T-cell (primary cell): ENCODE measurements at places on chromosomes 2 and 18.

DNA sequence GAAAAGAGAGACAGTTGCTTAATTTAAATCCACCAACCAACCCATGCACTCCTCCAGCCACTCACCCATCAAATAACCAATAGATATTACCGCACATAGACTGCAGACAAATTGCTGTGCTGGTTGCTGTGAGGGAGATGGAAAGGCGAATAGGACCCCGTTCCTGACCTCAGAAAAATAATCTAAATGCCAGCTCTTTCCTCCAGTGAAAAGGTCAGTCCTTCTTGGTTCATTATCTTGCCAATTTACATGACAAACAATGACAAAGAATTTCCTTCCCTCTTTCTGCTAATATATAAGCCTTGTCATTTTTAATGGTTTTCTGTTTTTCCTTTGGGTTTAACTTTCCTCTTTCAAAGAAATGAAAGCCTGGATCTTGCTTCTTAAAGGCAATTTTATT is 61.6 kb downstream of the MEP1B start:
- DNase-seq = no peak

- no peak for DNase-seq
Observed at GRCh38 chr2:177667626-177668025, 275.1 kb downstream of the AGPS start.

DNA sequence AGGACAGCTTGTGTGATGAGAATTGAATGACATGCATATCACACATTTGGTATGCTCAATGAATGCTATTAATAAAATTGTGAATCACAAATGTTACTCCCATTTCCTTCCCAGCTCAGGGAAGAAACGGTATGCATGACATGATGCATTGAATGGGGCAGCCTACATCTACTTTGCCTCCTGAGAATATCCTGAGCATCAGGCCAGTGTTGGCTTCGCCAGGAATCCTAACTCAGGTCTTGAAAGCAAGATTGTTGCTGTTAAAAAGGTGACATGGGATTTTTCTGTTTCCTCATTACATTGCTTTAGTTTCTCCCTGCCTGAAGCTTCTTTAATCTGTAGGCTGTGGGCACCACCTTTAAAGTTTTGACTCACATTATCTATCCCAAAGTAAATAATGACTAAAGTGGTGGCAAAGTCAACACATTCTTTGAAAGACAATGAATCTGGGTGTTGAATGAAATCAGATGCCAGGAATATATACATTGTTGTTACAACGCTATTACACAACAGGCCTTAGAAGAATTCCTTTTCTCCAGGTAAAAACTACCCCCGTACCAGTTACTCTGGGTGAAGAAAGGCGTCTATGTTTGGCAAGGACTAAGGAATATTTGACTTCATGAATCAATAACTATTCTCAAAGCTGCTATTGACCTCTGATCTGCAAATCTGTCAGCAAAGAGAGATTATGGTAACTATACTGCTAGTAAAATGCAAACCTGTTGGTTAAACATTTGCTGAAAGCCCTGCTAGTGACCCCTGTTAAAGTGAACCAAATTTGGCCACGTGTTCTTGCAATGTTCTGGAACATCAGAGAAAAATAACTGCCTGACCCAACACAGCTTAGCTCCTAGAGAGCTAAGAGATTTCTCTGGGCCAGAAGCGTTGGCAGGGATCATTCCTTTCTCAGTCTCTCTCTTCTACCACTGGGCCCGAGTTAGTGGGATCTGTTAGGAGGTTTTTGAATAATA is 30.5 kb upstream of the NEDD4L start:
- no peak for DNase-seq

GRCh38 chr2:10320933-10321332 is 18.2 kb downstream of the HPCAL1 start:
- DNase-seq = no peak

GRCh38 chr18:11857177-11857887 is 6.1 kb downstream of the CHMP1B start:
- DNase-seq = no peak

DNA sequence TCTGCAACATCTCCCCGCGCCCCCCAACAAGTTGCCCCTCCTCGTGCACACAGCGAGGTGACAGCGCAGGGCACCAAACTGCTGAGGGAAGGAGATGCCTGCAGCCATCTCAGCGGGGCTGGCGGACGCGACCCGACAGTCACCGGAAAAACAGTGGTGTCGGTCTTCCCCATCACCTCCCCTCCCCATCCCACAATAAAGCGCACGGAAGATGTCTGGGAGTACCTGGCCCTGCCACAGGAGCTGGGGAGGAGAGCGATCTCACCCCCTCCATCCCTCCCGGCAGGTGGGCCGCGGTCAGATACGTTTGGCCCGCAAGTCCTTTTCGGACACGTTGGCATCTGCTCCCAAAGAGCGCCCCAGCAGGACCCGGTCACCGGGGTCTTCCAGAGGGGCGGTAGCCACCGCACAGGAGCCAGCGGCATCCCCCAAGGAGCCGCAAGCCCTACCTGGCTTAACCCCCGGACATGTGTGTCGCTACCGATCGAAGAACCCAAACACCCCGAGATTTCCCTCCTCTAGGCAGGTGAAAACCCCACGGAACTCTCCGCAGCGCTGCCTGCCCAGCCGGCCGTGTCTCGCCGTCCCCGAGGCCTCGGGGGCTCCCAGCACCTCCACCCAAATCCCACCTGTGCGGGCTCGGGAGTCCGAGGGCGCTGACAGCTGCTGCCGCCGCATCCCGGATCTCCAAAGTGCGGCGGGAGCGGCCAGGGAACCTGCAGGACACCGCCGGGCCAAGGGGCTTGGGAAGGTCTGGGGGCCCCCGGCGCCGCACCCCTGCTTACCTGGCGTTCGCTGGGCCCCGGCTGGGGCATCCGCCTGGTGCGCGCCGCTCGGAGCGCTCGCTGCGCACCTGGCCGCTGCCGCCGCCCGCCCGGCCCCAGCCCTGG is 657 bp downstream of the ATP8B1 start:
- no peak for DNase-seq

GRCh38 chr2:215002500-215002899 is 135.9 kb downstream of the ABCA12 start:
- no peak for DNase-seq

DNA sequence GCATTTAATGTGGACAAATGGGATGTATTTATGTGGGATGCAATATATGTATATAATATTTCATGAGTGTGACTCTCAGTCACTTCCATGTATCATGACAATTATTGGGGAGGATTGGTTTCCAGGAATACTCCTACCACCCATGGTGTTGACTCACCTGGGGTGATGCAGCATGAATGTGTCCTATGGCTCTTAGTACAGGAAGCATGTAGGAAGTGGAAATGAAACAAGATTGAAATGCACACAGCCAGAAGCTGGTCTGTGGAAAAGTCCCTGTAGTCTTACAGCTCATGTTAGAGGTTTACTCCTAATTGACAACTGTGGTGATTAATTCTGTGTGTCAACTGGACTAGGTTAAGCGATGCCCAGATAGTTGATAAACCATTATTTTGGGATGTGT is 89.3 kb upstream of the HAAO start:
- no peak for DNase-seq

DNA sequence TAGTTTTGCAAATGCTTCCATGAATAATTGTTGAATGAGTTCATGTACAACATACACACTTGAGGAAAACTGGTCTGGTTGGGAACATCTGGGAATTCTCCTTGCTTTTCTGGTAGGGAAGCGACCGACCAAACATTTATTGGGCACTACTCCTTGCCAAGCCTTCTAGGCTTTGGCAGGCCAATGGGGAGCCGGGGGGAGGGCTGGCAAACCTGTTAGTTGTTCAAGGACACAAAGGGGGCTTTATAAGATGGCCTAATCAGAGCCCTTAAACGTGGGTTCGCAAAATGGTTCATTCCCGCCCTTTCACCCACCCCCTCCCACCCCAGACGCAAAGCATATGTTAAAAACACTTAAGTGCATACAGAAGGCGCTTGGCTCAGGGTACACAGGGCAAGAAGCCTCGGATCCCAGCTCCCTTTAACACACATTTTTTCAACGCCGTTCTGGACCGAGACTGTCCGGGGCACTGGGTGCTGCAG is 844 bp upstream of the VSNL1 start:
- DNase-seq = no peak

DNA sequence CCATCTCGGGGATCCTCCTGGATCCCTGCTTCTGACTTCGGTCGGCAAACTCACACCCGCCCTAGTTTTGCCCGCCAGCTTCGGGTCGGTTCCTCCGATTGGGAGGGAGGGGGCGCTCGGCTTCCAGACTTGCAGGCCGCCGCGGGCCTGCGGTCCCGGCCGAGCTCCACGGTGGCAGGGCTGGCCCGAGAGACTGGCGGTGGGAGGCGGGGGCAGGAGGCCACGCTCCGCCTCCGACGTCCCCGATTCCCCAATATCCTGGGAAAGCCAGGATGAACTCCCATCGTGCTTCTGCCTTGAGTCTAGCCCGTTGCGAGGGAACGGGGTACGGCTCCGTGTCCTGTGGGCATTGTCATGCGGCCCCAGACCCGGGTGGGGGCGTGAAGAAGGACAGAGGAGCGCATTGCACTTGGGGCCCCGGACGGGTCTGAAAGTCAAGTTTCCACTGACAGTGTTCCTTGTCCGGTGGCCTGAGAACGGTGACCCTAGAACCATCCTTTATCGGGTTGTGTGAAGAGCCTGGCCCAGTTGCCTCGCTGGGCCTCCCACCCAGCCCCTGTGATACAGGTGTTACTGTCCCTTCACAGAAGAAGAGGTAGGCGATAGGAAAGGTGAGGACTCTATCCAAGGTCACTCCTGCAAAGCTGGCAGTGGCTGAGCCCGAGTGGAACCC is 2.4 kb upstream of the INHBB start:
- peak; percentile 44 for DNase-seq

DNA sequence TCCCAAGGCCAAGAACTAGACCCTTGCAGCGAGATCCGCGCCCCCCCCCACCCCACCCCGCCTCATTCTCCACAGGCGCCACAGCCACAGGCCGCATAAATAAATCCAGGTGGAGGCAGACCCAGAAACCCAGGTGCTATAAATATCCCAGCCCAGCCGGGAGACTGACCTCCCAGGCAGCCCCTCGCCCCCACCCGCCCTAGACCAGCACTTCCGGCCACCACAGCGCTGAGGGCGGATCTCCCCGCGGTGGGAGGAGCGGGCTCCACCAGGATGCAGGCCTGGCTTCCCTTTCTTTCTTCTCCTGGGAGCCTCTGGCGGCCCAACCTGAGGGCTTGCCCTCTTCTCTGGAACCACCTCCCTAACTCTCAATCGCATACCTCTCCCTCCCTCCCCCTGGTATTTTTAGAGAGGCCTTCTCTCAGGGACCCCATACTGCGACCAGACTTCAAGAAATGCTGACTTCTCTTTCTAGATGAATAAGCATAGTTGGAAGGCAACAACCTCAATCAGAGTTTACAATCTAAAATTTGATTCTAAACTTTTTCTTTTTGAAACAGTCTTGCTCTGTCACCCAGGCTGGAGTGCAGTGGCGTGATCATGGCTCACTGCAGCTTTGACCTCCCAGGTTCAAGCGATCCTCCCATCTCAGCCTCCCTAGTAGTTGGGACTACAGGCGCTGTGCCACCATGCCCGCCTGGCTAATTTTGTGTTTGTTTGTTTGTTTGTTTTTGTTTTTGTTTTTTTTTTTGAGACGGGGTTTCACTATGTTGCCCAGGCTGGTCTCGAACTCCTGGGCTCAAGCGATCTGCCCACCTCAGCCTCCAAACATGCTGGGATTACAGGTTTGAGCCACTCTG is 55.0 kb downstream of the PKDCC start:
- DNase-seq = peak; percentile 34

- DNase-seq = no peak
Observed at GRCh38 chr2:175490360-175490791, 308.9 kb upstream of the ATP5MC3 start.

DNA sequence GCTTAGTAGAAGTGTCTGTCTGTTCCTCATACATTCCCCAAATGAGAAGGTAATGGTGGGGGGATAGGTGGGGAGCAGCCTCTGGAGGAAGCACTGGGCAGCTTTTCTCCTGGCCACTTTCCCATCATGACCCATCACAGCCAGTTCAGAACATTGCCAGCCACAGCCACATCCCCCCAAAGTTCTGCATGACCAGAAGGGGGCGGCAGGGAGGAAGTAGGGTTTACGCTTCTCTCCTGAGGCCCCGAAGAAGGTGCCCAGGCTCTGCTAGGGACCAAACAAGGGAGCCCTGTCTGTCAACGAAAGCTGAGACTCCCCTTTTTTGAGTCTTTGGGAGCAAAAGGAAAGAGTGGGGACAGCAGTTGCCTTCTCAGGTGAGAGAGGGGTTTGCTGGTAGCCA is 7.7 kb downstream of the IGFBP5 start:
- DNase-seq = no peak

GRCh38 chr2:136207665-136208064 is 89.7 kb upstream of the CXCR4 start:
- DNase-seq = no peak

DNA sequence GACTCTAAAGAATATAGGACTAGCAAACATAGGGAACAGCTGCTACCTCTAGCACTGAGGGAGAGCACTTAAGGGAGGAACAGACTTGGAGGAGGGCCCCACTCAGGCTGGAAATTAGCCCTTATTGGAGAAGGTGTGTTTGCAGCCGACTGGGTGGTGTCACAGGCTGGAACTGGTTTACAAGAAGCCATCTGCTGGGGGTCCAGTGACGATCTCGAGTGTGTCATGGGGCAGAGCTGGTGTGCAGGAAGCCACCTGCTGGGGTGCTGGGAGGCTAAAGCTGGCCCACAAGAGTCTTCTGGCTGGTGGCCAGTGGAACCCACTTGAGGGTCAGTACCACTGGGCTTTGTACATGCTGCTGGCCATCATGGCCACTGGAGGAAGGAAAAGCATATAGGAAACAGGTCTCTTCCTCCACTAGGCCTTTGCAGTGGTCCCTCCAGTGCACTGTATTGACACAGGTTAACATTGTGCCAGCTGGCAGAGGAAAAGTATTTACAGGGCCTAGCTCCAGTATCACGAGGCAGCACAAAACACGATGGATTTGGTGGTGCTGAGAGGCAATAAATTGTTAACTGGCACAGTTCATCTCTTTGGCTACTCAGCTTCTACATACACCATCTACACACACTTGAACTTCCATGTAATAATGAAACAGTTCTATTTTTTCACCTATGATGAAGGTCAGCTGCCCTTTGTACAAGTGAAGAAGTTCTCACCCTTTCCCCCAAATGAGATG is 43.6 kb downstream of the MAP3K20 start:
- no peak for DNase-seq

GRCh38 chr2:98912221-98912851 is 23.7 kb downstream of the CRACDL start:
- DNase-seq = no peak

DNA sequence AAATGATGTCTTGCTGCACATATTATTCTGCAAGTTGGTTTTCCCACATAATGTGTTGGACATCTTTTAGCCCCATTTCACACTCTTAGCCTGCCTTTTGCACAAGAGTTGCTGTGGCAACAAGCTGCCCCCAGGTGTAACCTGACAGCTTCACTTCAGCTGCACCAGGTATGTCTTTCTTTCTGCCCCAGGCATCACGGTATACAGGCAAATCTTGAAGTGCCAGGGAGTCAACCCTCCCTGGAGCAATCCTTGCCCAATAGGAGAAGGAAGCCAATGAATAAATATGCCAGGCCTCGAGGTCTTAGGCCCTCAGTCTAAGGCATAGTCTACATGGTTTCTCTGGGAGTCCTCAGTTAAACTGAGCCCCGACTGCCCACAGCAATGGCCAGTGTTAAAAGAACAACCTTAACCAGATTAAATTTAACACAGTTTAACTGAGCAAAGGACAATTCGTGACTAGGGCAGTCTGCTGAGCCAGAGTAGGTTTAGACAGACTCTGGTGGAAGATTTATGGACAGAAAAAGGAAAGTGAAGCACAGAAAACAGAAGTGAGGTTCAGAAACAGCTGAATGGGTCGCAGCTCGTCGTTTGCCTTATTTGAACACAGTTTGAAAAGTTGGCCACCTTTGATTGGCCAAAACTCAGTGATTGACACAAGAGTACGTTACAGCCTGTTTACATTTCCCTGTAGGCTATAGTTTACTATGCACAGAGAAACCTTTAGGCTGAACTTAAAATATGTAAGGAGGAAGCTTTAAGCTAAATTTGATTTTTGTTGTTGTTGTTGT is 32.0 kb upstream of the C1QL2 start:
- DNase-seq = no peak
